B cell (primary cell): ENCODE measurements at places on chromosomes 16 and 17.

GRCh38 chr17:46061435-46061834, 62.4 kb downstream of the STH start:
- DNase-seq = peak; percentile 25

DNA sequence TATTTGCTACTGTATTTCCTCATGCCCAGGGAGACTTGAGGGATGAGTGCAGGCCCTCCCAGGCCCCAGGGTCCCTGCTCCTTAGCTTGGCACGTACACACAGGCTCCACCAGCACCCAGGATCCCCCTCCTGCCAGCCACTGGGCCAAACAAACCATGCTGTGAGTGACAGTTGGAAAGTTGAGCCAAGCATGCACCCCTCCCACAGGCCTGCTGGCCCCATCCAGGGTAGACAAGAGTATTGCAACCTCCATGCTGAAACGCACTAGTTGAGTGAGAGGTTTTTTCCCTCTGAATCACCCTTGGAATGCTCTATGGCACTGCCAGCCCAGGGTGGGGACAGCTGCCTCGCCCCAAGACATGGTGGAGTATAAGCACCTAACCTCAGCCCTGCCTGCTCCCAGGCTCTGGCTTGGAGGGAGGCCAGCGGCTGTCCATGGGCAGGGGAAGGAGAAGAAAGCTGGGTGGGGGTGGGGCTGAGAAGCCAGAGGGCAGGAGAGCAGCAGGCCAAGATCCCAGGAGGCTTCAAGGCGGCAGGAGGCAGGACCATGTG, 49.6 kb downstream of the PITPNM3 start:
- no peak for DNase-seq

- DNase-seq = no peak
Observed at GRCh38 chr16:47477679-47478078, 16.5 kb downstream of the PHKB start.

DNA sequence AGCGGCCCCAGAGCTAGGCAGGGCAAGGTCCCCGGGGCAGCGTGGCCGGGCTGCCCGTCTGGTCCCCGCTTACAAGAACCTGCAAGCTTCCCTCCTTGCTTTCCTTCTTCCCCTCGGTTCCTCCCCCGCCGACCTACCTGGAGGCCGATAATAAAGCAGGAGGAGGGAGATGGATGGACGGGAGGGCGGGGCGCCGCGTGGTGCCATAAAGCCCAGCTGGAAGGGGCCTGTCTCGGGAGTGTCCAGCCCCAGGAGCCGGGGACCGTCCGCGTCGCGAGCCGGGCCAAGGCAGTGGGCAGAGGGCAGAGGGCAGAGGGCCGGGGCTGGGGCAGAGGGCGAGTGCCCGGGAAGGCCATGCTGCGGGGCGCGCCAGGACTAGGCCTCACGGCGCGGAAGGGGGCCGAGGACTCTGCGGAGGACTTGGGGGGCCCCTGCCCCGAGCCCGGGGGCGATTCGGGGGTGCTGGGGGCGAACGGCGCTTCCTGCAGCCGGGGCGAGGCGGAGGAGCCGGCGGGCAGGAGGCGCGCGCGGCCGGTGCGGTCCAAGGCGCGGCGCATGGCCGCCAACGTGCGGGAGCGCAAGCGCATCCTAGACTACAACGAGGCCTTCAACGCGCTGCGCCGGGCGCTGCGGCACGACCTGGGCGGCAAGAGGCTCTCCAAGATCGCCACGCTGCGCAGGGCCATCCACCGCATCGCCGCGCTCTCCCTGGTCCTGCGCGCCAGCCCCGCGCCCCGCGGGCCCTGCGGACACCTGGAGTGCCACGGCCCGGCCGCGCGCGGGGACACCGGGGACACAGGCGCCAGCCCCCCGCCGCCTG, at the start of gene BHLHA9:
Gene BHLHA9 (plus strand): TSS at position 235 of the 820 bp plus-strand sequence. CDS start 120 bp downstream, at position 355.
- peak; percentile 37 for DNase-seq

- DNase-seq = no peak
Observed at GRCh38 chr17:62648956-62649294, 21.5 kb downstream of the MRC2 start.

DNA sequence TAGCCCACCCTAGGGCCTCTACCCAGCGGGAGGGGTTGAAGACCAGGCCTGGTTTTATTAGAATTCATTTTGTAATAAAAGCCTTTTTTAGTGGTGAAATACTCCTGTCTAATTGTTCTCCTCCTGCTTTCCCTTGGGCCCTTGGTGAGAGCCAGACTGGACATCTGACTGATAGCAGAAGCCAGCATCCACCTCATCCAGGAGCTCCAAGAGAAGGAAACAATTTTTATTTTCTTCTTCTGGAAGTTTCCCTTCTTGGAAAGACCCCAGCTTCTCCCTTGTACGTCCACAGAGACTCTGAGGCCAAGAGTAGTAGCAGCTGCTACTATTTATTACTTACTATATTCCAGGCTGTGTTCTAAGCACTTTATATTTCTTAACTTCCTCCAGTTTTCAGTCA, 4.0 kb upstream of the PHKG2 start:
- DNase-seq = no peak

DNA sequence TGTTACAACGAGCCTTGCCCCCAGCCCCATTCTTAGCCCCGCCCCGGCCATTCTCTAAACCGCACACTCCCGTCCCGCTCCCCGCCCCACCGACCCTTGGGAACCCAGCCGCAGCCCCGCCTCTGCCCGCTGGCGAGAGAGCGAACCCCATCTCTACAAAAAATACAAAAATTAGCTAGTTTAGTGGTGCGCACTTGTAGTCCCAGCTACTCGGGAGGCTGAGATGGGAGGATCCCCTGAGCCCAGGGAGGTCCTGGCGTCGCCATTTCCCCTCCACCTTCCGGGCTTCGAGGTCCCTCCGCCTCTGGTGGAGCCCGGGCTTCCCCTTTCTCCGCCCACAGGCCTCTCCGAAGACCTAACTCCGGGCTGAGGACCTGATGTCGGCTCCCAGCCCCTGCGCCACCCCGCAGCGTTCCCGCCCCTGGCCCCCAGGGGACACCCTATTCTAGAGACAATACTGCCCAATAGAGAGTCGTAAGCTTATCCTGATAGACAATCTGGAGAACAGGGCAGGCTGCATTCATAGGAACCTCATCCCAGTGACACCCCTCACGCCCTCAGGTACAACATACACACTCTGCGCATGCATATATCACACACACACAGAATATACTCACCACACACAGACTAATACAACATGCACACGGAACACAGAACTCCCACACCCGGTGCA, 480 bp upstream of the PROCA1 start:
- peak; percentile 83 for DNase-seq

- no peak for DNase-seq
Observed at GRCh38 chr17:60277258-60277657, 114.7 kb downstream of the USP32 start.

GRCh38 chr16:77331802-77332586, 102.8 kb downstream of the ADAMTS18 start:
- DNase-seq = no peak

DNA sequence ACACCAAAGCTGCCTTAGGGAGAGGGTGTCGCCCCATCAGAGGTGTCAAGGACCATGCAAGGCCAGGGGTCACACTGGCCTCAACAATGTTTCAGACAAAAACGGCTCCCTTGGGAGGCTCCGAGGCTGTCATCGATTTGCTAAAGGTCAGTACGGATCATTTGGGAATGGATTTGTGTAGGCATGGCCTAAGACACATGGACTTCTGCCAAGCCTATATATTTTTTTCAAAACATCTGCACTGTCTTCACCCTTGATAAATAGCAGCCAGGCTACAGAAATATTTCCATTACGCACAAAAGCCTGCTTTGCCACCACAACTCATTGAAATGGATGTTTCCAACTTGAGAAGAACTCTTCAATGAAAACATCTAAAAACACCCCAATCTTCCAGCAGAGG, 10.3 kb downstream of the CUEDC1 start:
- no peak for DNase-seq

DNA sequence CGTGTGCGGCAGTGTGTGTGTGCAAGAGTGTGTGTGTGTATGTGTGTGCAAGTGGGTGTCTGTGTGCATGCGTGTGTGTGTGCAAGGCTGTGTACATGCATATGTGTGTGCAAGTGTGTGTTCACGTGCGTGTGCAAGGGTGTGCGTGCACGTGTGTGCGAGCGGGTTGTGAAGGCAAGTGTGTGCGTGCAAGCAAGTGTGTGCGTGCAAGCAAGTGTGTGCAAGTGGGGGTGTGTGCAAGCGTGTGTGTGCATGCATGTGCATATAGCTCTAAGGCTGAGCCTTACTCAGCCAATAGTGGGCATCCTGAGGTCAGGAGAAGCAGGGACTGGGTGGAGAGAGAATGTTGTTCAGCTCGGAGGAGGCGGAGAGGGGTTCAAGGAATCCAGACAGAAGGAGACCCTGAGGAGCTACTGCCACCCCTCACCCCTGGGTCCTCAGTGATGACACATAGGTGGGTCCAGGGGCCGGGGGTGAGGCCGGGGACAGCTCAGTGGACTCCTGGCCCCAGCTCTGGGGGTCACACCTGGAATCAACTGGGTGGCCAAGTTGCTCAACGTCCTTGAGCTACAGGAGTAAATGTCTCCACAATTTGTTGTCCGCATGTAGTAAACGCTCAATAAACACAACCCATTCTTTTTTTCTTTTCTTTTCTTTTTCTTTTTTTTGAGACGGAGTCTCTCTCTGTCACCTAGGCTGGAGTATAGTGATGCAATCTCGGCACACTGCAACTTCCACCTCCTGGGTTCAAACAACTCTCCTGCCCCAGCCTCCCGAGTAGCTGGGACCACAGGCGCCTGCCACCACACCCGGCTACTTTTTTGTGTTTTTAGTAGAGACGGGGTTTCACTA, 1.8 kb downstream of the PRR29 start:
- no peak for DNase-seq

- DNase-seq = no peak
Observed at GRCh38 chr17:77734371-77735080, 224.0 kb upstream of the TNRC6C start.

- DNase-seq = peak; percentile 66
Observed at GRCh38 chr17:57338257-57338914, 82.1 kb downstream of the MSI2 start.

- DNase-seq = no peak
Observed at GRCh38 chr17:1899403-1900000, 69.7 kb downstream of the RPA1 start.

GRCh38 chr16:85840801-85841200, 41.3 kb downstream of the COX4I1 start:
- DNase-seq = no peak

DNA sequence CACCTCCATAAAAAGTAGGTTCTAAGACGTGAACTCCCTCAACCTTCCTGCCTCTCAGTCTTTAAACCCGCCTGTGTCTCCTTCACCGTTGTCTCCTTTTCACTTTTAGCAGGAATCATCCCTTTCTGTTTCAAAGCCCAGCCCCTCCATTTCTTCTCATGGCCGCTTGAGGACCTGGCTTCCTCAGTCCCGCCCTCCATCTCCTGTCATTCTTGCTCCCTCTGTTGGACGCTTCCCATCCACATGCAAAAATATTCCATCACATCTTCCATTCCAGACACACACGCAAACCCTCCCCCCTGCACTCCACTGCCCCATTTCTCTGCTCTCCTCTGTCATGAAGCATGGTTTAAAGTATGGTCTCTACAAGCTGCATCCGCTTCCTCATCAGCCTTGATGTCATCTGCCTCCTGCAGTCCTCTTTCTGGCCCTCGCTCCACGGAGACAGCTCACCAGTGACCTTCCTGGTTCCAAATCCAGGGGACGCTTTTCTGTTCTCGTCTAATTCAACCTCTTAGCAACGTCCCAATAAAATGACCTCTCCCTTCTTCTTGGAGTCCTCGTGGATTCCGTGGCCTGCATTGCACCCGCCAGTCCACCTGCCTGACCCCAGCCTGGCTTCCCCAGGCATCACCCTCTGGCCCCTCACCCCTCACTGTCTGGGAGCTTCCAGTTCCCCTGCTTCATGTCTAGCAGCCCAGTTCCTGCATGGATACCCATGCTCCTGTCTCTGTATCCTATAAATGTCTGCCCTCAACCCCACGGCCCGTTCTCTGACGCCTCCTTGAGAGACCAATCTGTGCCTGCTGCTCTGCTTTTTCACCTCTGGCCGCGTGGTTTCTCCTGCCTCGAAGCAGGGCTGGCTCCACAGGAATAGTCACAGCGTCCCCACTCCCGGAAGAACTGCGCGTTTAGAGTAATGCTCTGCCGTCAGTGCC, 26.2 kb downstream of the ANKRD40 start:
- no peak for DNase-seq

- no peak for DNase-seq
Observed at GRCh38 chr17:78896834-78897663, 6.0 kb downstream of the CEP295NL start.

DNA sequence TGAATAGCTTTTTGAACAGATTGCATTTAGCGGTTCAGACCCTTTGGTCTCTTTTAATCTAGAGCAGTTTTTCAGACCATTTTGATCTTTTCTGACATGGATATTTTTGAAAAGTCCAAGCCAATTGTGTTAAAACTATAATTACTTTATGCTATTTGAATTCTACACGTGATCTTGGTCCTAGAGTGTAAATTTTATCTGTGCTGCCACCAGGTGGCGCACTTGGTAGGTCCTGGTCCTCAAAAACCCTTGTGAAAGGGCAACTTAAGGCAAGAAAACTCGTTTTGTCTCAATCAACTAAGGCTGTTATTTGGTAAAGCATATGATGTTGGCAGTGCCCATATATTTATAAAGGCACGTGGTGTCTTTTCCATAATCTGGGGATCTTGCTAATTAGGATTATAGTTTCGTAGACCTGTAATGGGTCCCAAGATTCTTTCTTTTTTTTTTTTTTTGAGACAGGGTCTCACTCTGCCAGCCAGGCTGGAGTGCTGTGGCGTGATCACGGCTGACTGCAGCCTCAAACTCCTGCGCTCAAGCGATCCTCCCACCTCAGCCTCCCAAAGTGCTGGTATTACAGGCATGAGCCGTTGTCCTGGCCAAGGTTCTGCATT, 43.9 kb upstream of the TEX2 start:
- peak; percentile 83 for DNase-seq

- DNase-seq = peak; percentile 98
Observed at GRCh38 chr17:8383143-8383822, at the start of gene RPL26. Gene RPL26, minus strand, starts transcription at chr17:8383193. Its CDS starts 883 bp downstream, at chr17:8382310.

DNA sequence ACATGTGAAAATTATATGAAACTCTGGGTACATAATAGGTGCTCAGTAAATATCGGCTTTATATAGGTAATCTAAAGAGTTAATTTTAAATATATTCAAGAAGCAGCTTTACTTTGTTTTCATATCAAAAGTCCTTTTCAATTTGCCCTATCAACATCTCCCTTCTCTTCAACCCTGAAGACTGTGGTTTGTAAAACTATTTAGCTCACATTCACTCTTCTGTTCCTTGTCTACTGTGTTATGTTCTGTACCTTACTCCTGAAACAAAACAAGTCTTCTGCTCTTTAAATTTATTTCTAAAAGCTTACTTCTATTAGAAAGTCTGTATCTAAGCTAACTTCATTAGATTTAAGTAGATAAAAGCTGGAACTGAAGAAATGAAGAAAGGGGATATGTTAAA, 301.7 kb upstream of the PMFBP1 start:
- DNase-seq = no peak
